NCI-H1105 (cell line): ENCODE measurements at places on chromosomes 11 and 22.

- no peak for DNase-seq
Observed at GRCh38 chr11:69215216-69215615, 59.5 kb downstream of the SMIM38 start.

- no peak for DNase-seq
Observed at GRCh38 chr22:26629988-26630761, 8.4 kb downstream of the CRYBA4 start.

DNA sequence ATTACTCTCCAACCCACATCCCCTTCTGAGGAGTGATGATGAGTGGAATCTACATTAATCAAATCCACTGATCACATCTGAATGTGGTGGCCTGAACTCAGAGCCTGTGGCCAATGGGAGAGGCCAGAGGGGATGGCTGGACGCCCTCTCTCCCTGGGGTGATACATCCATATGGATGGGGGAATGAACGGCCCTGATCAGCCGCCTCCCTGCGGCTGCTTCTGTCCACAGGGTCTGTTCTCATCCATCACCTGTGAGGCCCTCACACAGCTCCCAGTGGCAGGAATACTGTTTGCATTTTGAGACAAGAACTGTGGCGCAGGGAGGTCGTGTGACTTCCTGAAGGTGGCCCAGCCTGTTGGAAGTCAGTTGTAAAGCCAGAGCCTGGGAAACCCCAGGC, 78.3 kb upstream of the SHISAL1 start:
- DNase-seq, result no peak

DNA sequence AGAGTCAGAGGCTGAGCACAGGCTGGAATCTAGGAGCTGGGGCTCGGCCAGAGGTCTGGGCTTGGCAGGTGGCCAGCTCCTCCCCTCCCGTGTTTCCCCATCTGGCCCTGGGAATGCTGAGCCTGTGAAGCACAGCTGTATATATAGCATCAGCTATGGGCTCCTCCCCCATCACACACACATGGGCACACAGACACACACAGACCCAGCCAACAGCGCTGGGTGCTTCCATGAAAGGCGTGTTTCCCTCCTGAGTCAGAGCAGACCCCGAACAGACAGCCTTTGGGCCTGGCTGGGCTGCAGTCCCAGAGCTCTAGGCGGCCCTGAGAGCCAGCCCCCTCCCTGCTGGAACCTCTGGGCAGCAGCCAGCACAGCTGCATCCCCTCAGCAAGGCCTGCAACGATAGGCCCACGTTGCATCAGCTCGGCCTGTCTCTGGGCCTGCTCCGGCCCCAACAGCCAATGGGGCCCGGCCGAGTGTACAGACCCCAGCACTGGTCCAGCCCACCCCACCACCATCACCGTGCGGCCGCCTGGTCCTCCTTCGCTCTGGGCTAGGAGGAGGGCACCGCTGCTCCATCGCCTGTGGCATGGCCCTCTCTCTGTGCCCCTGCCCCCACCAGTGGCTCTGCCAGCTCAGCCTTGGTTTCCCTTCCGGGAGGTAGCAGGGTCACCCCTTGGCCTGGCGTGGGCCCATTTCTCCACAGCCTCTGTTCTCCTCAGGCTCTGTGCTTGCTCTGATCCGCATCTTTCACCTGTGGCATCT, 7.6 kb upstream of the SERPINH1 start:
- DNase-seq, result peak; percentile 26

DNA sequence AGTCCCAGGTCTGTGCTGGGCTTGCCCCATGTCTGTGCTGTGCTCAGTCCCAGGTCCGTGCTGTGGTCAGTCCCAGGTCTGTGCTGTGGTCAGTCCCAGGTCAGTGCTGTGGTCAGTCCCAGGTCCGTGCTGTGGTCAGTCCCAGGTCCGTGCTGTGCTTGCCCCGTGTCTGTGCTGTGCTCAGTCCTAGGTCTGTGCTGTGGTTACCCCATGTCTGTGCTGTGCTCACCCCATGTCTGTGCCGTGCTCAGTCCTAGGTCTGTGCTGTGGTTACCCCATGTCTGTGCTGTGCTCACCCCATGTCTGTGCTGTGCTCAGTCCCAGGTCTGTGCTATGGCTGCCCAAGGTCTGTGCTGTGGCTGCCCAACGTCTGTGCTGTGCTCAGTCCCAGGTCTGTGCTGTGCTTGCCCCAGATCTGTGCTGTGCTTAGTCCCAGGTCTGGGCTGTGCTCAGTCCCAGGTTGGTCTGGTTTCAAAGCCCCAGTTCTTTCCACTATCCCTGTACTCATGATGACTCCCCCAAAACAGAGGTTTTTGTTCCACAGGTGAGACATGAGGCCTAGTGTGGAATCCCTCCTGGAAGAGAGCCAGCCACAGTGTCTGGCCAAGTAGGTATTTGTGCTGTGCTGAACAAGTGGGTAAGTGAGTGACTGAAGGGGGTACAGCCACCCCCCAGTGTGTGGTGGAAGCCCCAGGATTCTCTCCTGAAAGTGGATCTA, 34.8 kb downstream of the IRAG1 start:
- no peak for DNase-seq

- no peak for DNase-seq
Observed at GRCh38 chr11:119382101-119382500, 611 bp upstream of the USP2 start.

GRCh38 chr11:2807801-2808241, 77.8 kb downstream of the CDKN1C start:
- no peak for DNase-seq

- DNase-seq, result no peak
Observed at GRCh38 chr11:46736615-46737014, 17.6 kb downstream of the F2 start.

- no peak for DNase-seq
Observed at GRCh38 chr22:29750559-29751538, 16.0 kb downstream of the ZMAT5 start.

DNA sequence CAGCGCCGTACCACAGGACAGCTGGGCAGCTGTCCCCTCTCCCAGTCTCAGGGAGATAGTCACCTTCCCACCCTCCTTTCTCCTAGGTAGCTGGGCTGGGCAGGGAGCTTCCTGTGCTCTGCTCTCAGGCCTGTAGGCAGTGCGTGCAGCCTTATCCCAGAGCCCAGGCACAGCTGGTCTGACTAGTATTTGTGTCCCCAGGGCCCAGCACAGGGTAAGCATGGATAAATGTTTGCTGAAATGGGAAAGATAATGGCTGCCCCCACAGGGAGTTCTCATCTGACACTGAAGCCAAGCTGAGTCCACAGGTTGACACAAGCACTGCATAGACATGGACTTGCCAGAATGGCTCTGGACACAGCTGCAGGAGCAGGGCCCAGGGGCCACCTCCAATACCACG, 9.8 kb downstream of the SLC15A3 start:
- DNase-seq, result no peak

DNA sequence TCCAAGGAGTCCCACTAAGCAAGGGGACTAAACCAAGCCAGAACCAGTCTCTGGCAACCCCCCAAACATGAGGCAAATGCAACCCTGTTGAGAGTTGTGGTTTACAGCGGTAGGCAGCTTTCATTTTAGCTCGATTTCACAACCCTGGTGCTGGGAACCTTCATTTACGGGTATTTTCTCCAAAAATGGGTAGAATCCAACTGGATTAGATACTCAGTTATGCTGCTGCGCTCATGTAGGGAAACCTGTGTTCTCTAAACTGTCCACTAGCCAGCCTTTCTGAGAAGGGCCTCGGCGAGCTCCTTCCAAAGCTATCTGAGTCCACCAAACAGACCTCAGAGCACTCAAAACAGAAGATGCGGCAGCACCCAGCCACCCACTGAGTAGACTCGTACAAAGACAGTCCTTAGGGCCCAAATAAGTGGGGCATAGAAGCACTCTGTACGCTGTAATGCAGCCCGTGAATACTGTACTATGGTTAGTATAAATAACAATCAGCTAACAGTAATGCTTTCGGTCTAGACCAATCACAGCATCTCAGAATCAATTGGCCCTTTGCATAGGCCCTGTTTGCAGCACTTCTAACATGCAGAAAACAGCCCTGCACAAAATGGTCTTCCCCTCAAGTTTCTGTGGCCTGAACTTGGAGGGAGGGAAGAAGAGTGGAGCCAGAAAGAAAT, 104.7 kb downstream of the ETS1 start:
- no peak for DNase-seq

- DNase-seq, result no peak
Observed at GRCh38 chr11:87284306-87284705, 246.6 kb downstream of the TMEM135 start.

DNA sequence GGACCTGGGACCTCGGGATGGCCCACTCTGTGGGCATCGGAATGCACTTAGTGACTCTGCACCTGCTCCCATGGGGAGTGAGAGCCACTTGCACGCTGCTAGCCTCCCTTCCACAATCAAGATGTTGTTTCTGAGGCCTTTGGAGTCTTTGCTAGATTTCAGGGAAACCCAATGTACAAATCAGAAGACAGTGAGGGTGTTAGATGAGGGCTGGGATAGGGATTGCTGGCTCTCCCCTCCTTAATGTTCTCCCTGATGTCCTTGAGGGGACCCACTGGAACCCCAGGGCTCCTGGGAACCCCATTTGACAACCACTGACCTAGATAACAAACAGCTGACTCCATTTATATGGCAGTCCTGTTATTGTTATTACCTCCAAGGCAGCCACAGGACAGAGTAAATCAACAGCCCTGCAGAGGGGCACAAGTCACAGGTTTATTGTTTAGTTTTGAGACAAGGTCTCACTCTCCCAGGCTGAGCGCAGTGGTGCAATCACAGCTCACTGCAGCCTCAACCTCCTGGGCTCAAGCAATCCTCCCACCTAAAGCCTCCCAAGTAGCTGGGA, 31.3 kb upstream of the COMT start:
- DNase-seq, result no peak

GRCh38 chr11:82981852-82982251, 80.3 kb downstream of the DDIAS start:
- DNase-seq, result no peak

GRCh38 chr11:119759324-119759723, 30.3 kb upstream of the NECTIN1 start:
- DNase-seq, result no peak

- no peak for DNase-seq
Observed at GRCh38 chr22:38618682-38619081, 37.5 kb downstream of the FAM227A start.

GRCh38 chr11:16012125-16012751, 344.1 kb downstream of the SOX6 start:
- no peak for DNase-seq

DNA sequence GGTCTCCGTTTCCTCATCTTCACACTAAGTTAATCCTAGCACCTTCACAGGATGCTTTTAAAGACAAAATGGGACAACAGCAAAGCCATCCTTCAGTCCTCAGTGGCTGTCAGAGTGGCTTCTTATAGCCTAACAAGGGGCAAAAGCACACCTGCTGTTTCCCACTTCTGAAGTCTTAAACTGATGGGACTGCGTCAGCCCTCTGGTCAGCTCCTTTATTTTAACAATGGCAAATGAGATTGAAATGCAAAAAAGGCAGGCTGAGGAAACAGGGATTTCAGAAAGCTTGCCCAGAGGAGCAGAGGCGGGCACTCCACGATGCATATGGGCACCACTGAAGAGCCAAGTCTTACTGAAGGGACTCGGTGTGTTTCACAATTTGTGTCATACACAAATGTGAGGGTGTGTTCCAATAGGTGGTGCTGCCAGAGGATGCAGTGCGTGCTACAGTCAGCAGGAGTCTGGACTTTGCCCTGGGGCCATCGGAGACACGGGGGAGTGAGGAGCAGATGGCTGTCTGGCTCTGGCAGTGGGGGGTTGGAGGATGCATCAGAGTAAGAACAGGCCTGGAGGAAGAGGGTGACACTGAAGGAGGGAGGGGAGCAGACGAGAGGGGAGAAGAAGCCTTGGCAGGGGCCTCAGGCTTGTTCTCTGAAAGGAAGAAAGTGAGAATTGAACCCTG, 47.3 kb downstream of the TENM4 start:
- no peak for DNase-seq

GRCh38 chr11:121829159-121829643, 286.8 kb downstream of the BLID start:
- no peak for DNase-seq

GRCh38 chr11:132886335-132886734, 646.0 kb downstream of the OPCML start:
- DNase-seq, result no peak

- DNase-seq, result no peak
Observed at GRCh38 chr22:37744589-37744988, 47.7 kb downstream of the TRIOBP start.

DNA sequence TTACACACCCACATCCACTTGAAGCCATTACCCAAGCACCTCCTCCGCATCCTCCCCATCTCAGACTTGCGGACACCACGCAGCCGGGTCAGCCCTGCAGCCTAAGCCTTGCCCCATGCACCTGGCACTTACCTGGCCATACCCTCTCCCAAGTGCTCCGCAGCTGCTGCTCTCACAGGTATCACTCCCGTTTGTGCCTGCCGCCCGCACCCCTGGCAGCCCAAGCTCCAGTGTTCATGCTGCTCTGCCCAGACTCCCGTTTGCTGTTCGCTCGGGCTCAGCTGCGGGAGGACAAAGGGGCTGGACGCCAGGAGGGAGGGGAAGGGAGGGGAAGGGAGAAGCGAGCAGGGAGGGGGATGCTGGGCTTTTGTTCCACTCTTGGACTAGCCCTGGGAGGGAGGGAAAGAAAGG, at the start of gene KLHL35:
Gene KLHL35 (minus strand): TSS at position 293 of the 411 bp plus-strand sequence. CDS start 2,574 bp downstream, outside the sequence.
- DNase-seq, result peak; percentile 44

DNA sequence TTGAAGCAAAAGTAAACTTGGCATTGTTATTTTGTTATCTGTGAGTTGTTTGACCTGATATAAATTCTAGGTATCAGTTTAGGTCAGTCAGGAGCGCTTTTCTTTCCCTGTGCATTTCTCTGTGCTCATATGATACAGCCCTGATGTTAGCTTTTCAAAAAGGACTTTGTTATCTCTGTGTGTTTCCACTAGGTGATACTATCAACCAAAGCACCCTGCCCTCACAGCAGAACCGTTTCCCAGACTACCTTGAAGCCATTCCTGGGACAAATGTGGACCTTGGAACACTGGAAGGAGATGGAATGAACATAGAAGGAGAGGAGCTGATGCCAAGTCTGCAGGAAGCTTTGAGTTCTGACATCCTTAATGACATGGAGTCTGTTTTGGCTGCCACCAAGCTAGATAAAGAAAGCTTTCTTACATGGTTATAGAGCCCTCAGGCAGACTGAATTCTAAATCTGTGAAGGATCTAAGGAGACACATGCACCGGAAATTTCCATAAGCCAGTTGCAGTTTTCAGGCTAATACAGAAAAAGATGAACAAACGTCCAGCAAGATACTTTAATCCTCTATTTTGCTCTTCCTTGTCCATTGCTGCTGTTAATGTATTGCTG, 87.7 kb upstream of the BIRC3 start:
- DNase-seq, result no peak

GRCh38 chr11:94705891-94706615, 62.1 kb upstream of the AMOTL1 start:
- DNase-seq, result peak; percentile 51

DNA sequence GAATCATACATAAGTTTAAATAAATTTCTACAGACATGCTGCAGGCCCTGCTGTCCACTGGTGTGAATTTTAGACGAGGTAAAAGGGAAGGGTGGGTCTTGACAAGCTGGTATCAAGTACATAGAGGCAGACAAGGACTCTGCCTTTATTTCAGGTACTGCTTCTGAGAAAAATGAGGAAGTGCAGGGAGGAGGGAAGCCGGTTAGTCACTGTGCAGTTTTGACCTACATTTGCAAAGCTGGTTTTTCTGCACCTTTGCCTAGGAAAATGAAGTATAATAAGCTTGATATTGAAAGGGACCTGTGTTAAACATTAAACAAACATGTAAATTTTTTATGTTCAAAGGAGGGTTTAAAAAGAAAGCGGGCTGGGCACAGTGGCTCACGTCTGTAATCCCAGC, 24.6 kb downstream of the TMEM45B start:
- no peak for DNase-seq

- no peak for DNase-seq
Observed at GRCh38 chr11:128095466-128095981, 491.8 kb downstream of the ETS1 start.
